ENCODE measurements at places on chromosomes 11 and 22. TPM values are rescaled to one million over a fixed set of nuclear protein-coding genes. Genes with fewer than 3 reads are reported as not detected.

The LUZP2 gene
- total RNA-seq, result 0.19 TPM

The APOA5 gene
- total RNA-seq, result 0.05 TPM

The PLA2G3 gene
- 0.42 TPM for total RNA-seq

The UNC93B1 gene
- 10.3 TPM for total RNA-seq

The OR8G1 gene
- not detected for total RNA-seq

The SLC22A6 gene
- total RNA-seq, result not detected

The GGTLC2 gene
- not detected for total RNA-seq

The RIBC2 gene
- total RNA-seq, result 2.2 TPM

DNA sequence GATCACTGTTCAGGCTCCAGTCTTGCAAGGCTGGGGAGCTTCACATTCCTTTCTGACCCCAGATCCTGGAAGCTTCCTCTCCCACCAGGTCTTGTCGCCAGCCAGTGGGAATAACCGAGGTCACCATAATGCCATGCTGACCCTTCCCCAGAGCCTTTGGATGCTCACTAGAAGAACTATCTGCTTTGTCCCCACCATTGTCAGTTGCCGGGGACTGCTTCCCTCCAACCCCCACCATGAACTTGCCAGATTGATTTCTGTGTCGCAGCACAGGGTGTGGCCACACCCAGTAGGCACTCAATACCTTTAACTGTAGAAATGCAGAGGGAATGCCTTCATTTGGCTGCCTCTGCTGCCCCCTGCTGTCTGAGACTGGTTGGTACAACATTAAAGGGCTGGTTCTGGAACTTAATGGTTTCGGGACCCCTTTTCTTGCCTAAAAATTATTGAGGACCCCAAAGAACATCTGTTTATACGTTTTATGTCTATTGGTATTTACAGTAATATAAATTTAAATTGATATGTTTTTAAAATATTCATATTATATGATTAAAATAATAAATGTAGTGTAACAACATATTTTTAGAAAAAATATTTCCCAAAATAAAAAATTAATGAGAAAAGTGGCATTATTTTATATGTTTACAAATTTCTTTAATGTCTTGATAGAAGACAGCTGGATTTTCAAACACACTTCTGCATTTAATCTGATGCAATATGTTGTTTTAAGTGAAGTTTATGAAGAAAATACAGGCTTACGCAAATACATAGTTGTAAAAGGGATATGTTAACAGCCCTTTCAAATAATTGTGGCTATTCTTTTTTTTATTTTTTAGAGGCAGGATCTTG lies 6.7 kb upstream of the GDPD5 start:
- DNase-seq, result peak; percentile 64

- no peak for DNase-seq
Observed at GRCh38 chr11:8686325-8686724, 3.7 kb downstream of the RPL27A start.

- peak; percentile 9 for DNase-seq
Observed at GRCh38 chr11:130118636-130119387, 40.8 kb upstream of the ST14 start.

DNA sequence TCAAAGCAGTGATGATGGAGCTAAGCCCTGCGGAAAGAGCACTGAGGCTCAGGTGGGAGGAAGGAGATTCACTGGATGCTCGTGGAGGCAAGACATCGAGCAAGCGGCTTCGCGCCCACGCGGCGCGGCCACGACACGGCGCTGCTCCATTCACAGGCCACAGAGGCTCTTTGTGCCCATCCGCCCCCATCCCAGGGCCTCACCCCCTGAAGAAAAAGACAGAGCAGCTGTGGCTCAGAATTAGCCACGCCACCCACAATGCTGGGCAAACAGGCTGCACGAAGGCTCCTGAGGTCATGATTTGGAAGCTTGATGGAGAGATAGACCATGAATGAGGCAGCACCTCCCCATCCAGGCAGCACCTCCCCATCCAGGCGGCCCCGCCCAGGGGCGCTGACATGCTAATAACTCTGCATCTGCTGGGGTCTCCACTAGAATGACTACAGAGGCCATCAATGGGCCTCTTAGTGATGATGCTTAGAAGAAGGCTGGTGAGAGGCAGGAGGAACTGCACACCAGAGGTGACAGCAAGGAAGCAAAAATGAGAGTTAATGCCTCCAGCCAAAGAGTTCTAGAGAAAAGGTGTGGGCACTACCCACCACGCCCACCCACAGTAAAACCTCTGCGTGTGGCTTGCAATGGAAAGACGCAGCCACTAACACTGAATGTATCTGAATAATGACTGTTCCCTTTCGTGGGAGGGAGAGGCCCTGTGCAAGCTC lies 43.5 kb downstream of the MYH9 start:
- DNase-seq, result no peak

DNA sequence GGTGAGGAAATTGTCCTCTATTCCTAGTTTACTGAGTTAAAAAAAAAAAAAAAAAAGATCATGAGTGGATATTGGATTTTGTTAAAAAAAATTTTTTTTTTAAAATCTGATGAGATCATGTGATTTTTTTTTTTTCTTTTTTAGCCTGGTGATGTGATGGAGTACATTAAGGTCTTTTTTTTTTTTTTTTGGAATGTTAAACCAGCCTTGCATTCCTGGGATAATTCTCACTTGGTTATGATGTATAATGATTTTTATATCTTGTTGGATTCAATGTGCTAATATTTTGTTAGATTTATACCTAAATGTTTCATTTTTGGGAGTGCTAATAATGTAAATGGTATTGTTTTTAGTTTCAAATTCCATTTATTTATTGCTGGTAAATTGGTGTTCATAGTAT lies 43.3 kb downstream of the DDX10 start:
- DNase-seq, result no peak

GRCh38 chr22:45980761-45981160 lies 3.8 kb upstream of the WNT7B start:
- DNase-seq, result no peak

DNA sequence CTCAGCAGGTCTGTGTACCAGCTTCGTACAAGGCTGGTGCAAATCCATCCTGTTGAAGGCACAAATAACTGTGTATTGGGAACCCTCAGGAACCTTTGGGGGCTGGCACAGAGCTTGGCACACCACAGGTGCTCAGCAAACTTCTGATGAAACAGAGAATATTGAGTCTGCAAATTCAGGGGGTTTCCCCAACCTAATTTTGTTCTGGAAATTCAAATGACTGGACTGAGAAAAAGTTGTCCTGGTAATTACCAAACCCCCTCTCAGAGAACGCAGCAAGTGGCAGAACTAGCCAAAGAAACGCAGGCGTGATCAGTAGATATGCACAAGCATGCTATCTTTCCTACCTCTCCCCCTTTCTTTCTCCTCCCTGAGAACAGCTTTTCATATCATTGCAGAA lies 47.6 kb downstream of the LIF start:
- DNase-seq, result no peak

DNA sequence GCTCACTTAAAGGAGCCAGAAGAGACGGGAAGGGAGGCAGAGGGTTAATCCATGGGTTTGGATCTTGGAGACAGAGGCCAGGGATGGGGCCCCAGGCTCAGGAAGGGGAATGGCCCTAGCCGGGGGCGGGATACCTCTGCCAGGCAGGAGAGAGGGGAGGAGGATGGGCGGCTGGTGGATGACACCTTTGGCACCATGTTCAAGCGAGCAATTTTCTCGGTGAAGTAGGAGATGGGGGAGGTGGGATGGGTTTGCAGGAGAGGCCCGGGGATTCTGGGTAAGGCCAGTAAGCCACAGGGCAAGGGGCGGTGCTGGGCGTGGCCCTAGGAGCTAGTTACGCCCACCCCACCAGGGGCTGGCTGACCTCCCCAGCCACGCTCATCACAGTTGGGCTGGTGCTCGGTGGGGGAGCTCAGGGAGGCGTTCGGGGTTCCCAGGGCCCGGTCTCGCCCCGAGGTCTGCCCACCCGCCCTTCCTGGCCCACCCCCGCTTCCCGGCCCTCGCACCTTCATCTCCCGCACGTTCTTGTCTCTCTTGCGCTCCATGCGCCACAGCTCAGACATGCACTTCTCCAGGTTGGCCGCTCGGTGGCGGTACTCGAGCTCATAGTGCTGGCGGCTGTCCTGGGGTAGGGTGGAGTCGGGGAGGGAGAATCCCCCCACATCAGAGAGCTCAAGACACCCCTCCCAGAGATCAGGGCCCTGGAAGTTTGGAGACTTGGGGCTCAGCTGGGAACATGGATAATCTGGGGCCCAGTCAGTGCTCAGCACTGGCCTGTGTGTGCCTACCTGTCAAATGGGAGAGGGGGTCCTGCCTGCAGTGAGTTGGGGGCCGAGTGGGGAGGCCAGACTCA lies 12.7 kb downstream of the BAIAP2L2 start:
- DNase-seq, result no peak

- no peak for DNase-seq
Observed at GRCh38 chr11:78806214-78807004, 231.7 kb upstream of the NARS2 start.

DNA sequence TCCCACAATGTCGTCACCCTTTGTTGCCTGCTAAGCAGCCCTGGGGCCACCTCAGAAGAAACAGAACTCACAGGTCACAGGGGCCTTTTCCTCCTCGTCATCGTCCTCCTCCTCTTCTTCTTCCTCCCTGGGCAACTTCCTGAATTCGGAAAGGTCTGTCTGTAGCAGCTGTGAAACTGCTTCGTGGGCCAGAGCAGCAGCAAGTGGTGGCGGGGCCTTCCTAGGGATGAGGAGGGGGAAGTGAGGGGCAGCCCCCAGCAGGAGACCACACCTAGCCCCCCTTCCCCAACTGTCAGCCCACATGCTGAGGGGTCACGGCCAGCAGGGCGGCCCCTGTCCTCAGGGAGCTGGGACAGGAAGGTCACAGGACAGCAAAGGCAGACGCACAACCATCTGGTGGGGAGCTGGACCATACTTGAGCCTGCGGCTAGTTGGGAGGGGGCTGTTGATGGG lies 13.2 kb downstream of the PPM1F start:
- no peak for DNase-seq

GRCh38 chr11:127789927-127790326 lies 789.4 kb upstream of the KIRREL3 start:
- DNase-seq, result no peak

GRCh38 chr11:113977701-113978100 lies 2.8 kb downstream of the HTR3A start:
- DNase-seq, result no peak

DNA sequence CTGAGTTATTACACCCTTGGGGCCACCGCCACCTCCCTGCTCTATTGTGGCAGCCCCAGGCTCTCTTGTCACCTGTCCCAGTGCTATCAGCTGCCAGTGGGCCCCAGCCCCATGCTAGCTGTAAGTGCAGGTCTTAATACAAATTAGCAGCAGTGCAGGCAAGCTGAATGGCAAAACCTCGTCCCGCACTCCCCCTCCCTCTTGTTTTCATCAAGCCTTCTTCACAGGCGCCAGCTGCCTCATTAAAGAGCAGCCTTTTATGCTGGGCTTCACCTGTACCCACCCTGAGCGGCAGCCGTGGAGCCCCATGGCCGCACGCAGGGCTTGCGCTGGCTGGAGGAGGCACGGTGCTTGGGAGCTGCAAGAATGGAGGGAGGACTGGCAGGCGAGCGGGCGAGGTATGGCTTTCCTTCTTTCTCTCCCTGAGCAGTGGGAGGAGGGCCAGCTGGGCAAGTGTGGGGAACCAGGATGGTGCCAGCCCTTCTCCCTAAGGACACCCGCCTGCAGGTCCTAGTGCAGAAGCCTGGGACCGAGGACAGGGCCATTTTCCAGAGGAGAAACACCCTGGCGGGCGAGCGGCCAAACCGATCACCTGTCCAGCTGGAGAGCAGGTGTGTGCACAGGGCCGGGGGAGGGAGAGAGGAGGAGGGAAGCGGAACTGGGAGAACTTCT lies 70.7 kb downstream of the FLI1 start:
- no peak for DNase-seq

DNA sequence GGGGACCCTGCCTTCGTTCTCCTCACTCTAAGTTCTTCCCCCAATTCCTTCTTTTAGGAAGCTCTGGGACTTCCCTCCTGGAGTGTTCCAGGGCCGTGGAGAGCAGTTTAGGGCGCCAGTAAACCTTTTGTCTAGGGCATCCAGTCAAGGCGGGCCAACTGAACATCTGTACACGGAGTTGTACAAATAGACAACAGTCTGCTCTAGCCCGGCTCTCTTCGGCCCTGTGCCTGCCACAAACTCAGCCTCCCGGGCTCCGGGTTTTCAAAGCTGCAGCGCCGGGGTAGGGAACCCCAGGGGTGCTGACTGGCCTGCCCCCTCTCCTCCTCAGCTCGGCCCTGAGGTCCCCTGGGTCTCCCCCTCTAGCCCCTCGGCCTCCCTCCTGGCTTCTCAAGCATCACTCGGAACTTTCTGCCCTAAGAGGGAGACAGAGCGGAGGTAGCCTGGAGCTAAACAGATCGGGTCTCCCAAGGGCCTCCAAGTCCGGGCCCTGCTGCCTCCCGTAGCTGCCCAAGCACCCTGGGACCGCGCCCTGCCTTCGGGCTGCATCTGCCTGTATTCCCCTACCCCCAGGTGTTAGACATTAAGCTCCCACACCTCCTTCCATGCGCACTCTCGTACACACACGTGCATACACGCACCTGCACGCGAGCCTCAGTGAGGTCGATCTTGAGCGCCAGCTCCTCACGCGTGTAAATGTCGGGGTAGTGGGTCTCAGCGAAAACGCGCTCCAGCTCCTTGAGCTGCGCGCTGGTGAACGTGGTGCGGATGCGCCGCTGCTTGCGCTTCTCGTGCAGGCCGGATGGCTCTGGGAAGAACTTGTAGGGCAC lies 3.3 kb downstream of the PHOX2A start:
- no peak for DNase-seq

DNA sequence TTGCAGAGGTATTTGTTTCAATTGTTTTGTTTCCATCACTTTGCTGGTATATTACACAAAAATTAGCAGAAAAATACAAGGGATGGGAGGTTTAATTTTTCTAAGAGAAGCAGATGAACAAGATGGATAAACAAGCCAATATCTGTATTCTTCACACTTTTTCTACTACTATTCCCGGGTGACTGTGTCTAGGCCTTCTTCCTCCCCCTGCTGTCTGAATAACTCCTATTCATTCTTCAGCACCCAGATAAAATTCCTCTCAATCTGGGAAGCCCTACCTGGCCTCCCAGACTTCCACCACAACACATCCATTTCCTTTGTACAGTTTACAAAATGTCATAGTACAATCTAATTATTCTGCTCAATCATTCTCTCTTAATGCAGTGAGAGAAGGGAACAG lies 666.6 kb upstream of the TENM4 start:
- DNase-seq, result no peak

GRCh38 chr11:24543771-24544170 lies 46.9 kb downstream of the LUZP2 start:
- no peak for DNase-seq

GRCh38 chr22:29336751-29337490 lies 21.4 kb upstream of the RASL10A start:
- DNase-seq, result no peak

DNA sequence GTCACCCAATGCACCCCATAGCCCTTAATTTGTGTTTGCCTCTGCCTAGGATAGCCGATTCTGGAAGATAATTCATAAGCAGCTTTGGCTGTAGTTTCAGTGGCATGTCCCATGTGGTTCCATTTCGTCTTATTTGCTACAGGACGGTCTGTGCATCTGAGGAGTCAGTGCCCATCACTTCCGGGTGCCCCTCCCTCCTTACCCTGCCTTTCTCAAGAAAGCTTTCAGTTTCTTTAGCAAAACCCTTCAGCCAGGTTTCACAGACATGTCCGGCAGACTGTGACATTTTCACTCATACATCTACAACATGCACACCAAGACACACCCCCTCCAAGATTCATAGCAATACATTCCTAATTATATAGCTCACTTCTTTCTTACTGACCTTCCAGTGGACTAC lies 14.3 kb downstream of the TP53AIP1 start:
- DNase-seq, result no peak

All from thymus (tissue), 14 donors.